ENCODE measurements at places on chromosomes 13 and 19.

- no peak for DNase-seq
Observed at GRCh38 chr19:38709671-38710415, 34.4 kb downstream of the CAPN12 start.

DNA sequence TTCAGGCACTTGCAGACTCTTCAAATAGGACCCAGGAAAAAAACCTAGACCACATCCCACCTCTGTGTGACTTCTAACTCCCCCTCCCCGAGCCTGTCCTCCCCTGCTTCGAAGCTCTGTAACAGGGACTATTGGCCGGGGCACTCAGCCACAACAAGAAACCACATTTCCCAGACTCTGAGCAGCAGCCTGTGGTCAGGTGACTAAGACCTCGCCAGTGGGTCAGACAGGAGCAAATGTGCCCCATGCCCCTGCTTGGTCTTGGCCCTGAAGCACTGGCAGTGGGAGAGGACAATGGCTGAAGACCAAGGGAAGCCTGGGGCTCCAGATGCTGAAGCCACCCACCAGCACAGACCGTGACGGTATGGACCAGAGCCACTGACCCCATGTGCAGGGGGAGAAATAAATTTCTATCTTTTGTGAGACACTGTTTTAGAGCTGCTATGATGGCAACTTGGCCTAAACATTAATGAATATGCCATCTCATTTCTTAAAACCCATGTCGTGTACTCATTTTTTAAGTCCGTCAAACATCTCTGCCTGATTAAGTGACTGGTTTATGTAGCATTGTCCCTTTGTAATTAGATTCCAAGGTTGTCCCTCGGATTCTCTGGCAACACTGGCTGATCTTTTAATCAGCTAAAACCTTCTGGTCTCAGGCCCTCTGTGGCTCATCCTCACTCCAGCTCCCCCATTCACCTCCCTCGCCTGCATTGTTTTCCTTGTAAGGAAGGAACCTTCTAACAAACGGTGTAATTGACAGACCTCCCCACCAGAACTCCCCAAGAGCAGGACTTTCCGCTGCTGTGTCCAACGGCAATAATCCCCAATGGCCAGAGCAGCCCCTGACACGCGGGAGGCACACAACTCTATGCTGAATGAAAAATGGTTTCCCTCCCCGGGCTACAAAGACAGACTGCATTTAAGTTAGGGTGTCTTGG is 98.4 kb downstream of the STK24 start:
- no peak for DNase-seq

GRCh38 chr13:31090096-31090495 is 71.6 kb downstream of the HSPH1 start:
- no peak for DNase-seq

DNA sequence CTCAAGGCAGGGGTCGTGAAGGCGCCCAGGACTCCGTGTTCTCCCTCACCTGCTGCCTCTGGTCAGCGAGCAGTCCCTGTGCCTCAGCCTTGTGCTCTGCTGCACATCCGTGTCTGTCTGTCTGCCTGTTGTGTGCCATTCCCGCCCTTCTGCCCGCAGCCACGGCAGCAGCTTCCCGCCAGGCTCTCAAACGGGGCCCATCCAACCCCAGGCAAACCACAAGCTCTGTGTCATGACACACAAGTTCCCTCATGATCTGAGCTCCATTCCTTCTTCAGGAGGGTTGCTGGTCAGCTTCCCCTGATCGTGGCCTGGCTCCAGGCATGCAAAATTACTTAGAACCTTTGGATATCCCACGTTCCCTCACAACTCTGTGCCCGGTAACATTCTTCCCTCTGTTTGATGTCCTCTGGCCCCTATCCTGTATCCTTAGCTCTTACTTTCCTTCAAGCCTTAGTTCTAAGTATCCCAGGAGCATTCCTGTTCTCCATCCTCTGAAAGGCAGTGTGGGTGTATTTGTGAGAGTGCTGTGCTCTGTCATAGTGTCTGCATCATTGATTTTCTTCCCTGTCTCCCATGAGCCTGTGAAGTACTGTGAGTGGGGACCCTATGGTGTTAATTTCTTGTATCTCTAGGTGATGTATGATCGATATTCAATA is 3.2 kb downstream of the GPR183 start:
- DNase-seq = no peak

GRCh38 chr19:35328851-35329285 is at the start of gene CD22:
CD22 (plus strand) TSS chr19:35329187; CDS start chr19:35332041, 2,854 bp downstream.
- DNase-seq = no peak

DNA sequence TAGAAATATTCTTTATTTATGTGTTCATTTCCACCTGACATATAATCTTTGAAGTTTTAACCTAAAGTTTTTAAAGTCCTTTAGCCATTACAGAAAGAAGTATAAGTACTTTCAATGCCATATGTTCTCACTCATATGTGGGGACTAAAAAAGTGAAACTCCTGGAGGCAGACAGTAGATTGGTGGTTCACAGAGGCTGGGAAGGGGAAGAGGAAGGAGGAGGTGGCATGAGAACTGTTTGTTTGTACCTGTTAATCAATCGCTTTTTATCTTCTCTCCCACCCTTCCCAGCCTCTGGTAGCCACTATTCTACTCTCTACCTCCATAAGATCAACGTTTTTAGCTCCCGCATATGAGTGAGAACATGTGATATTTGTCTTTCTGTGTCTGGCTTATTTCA is 131.1 kb downstream of the MYO16 start:
- DNase-seq = no peak

DNA sequence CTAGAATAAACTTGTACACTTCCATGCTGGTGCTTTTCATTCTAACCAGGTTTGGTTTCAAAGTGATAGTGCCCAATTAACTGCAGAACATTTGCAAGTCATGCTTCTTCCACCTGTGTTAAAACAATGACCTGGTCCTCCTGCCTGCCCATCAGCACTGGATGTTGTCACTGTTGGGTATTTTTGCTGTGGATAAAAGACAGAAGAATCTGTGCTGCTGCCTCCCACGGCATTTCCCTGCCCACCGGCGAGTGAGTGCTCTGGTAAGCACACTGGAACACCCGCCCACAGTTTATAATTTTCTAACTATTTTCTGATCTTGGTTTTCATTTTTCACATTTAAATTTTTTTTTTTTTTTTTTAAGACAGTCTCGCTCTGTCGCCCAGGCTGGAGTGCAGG is 2.3 kb upstream of the AKAP8 start:
- no peak for DNase-seq

- DNase-seq = no peak
Observed at GRCh38 chr13:110232756-110233155, 74.2 kb downstream of the COL4A1 start.

GRCh38 chr19:2949939-2950285 is 5.1 kb upstream of the ZNF77 start:
- DNase-seq = no peak

DNA sequence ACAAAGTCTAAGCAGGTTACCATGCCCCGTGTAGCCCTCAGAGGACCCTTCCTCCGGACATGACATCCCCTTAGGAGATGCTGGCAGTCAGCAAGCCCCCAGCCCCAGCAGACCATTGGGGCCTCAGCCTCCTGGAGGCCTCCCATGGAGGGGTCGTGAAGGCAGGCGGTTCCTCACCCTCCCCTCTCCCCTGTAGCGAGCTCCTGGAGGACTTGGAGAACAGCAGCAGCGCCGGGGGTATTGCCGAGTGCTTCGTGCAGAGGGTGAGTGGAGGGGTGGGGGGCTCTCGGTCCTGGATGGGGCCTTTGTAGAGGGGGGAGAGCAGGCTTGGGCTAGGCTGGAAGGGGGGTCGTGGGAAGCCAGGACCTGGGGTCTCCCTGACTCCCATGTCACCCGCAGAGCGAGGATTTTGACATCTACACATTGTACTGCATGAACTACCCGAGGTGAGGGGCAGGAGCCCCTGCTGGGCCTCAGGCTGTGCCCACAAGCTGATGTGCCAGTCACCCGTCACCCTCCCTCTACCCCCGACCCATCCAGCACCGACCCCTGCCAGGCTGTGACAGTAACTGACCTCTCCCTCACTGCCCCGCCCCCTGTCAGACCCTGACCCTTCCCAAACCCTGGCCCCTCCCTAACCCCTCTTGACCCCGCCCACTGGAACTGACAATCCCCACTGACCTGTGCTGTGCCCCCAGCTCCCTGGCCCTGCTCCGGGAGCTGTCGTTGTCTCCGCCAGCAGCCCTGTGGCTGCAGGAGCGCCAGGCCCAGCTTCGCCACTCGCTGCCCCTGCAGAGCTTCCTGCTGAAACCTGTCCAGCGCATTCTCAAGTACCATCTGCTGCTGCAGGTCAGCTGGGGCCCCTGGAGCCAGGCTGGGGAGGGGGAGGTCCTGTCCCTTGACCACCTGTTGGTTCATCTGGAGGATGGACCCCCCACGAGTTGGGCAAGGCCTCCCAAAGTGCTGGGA is 4.0 kb downstream of the PLEKHG2 start:
- no peak for DNase-seq

GRCh38 chr13:50676602-50677001 is 166.9 kb downstream of the DLEU7 start:
- DNase-seq = no peak

DNA sequence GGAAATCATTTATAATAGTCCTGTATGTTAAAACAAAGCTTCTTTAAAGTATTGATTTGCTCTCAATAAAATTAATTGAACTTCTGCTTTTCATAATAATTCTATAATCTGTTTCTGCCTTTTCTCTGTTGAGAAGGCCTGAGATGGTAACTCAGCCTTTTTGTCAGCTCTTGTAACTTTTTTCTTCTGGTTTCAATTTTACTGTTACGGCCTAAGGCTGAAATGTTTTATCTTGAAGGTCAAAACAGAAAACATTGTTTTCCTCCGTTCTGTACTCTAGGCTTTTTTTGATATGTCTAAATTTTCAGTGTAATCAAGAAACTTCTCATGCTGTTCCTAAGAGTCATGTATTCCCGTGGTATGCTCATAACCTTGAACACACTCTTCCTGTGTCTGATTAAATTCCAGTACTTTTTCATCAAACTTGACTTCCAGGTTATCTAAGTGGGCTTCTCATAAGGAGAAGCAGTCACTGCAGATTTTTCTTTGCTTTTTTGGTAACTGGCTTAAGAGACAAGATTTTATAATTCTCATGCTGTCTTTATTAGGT is 7.6 kb upstream of the NAXD start:
- no peak for DNase-seq

DNA sequence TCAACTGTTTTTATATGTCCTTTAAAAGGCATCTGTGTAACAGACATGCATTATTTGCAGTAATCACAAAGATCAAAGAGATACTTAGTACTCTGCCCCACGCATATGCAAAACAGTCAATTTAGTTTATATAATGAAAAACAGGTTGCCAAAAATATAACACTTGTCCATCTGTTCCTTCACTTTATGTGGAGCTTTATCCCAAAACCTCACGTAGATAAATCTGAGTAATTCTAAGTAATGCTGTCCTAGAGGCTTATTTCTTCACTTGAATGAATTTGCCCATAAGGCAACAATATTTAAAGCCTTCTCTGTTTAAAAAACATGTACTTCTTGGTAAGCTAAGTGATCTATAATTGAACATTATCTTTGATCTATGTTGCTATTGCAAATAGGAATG is 20.3 kb upstream of the SLITRK6 start:
- DNase-seq = no peak

DNA sequence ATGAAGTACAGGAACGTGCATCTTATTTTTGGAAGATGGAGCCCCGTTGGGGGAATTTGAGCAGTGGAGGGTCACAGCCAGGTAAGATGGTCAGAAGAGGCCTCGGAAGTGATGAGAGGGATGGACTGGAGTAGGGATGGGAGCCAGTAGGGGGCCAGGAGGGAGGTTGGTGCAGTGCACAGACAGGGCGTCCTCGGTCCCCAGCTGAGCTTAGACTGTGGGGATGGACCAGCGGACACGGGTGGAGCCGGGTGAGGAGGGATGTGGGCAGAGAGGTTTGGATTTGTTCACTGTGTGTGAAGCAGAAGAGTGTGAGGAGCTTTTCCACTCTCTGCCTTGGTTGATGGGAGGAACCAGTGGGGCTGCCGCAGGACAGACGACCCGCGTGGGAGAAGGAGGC is 10.6 kb downstream of the RPS9 start:
- DNase-seq = no peak

DNA sequence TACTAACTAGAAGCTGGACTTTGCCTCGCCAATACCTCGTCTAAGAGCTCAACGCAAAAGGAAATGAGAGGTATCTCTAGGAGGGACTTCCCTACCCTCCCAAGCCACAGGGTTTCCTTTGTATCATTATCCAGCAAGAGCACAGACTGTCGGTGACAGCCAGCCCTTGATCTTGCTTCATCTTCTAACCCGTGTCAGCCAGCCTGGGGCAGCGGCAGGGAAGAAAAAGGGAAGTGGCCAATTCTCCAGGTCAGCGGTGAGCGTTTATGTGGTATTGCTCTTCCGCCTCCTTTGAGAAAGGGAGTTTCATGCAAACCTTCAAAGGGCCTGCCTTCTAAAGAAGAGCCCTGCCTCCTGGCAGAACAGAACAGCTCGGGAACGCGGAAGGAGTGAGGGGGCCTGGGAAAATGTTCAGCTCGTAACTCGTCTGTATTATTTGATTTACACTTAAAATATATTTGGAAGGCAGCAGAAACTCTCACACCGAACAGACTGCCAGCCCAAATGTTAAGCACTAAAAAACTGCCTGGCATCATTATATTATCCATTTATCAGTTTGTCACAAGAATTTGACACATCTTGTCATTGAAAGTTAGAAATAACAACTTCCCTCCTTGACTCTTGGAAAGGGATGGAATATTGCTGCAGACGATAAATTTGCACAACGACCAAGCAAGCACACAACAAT is 41.8 kb downstream of the EFNB2 start:
- DNase-seq = no peak

GRCh38 chr13:31638577-31638976 is 100.7 kb upstream of the RXFP2 start:
- DNase-seq = no peak

DNA sequence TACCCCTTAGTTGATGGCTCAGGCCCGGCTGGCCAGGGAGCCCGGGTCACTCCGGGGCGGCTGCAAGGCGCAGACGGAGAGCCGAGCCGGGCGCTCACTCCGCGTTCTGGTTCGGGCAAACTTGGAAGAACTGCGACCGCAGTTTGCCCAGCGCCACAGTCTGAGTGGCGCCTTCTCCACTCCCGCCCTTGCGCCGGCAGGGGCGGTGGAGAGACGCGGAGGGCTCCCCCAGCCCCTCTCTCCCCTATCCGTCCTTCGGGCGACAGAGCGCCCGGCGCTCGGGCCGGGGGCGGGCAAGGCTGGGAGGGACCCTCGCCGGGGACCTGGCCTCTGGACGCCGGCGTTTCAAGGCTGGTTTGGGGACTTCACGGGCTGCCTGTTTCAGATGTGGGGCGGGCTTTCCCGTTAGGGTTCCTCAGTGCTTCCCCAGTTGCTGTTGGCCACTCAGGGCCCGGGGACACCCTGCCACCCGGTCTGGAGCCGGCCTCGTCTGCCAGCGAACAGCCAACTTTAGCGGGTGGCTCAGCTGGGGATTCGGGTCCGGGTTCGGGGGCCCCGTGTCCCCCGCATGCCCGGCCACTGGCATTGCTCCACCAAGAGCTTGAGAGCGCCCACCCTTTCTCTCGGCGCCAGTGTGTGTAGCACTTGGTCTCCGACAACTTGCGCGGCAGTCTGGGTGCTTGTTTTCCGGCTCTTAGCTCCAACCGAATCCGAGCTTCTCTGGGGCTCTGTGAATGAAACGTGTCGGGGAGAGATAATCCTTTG is 1.5 kb downstream of the GPC6 start:
- no peak for DNase-seq
